ENCODE measurements at places on chromosomes 6 and 20. TPM values are rescaled to one million over a fixed set of nuclear protein-coding genes. Genes with fewer than 3 reads are reported as not detected.
A peak's percentile ranks its signal among the peaks of the same experiment; 100 is the strongest.

ZC2HC1B gene
- not detected for total RNA-seq

CTAGE9 gene
- not detected for total RNA-seq

CAP2 gene
- total RNA-seq, result 56.1 TPM

POU5F1 gene
- 2.1 TPM for total RNA-seq

PSORS1C1 gene
- 4.6 TPM for total RNA-seq

ADGRF1 gene
- 1.8 TPM for total RNA-seq

C6orf58 gene
- total RNA-seq, result not detected

SKIC2 gene
- 58.6 TPM for total RNA-seq

- DNase-seq, result no peak
These were observed 23.5 kb upstream of the SIM1 start for GRCh38 chr6:100488244-100488643.

DNA sequence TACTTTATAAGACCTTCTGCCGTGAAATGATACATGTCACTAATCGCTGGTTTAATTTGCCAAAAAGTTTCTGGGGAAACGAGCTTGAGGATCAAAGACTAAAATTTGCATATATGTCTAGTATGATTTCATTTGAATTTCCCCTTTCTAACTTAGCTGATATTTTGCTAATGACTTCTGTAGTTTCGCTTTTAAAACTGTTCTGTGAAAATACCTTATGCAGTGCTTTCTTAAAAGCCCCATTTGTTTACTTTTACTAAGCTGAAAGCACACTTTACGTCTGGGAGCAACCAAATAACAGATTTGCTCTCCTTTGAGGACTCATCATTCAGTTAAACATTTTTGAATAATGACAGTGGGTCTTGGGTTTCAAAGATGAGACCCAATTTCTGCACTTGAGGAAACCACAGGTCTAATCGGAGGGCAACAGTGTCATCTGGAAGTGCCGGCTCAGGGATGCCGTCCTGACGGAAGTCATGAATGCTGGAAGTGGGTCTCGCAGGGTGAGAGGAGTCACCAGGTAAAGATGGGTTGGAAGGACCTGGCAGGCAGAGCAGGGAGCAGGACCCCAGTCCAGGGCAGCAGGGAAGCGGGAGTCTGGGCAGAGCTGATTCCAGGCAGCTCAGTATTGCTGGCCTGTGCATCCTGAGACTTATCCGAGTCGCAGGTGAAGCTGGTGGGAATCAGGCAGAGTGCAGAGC is 33.2 kb downstream of the PLEKHG1 start:
- DNase-seq, result no peak

DNA sequence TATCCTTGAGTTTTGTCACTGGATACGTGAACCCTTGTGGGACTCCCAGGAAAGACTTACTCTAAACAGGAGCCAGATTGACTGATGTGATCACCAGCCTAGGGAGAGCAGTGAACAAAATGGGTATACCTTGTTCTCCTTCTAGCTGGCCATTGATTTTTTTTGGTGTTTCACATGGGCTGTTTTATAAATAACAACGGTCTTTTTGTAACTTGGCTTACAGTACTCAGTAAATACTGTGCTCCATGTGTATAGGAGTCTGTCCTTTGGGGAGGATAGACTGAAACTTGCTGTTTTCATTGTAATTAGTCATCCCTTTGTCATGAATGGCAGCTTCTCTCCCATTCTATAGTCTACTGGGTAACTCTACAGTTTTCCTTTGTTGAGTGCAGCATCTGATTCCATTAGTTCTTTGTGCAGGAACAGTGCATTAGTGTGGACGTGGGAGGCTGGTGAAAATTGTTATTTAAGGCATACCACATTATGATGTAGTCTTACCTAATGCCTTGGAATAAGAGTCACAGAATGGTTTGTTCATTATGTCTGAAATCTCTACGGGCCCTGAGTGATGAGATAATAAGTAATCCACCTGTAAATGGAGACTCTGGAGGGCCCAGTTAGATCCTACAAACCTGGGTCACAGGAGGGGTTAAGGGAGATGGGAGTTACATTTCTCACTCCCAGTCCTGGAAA is 89.5 kb downstream of the TIAM2 start:
- DNase-seq, result no peak

- no peak for DNase-seq
These were observed 14.2 kb downstream of the SMPDL3A start for GRCh38 chr6:122803171-122803661.

GRCh38 chr6:18284261-18284660 is 19.9 kb upstream of the DEK start:
- DNase-seq, result no peak

- no peak for DNase-seq
These were observed 39.7 kb downstream of the KIF16B start for GRCh38 chr20:16533502-16533901.

GRCh38 chr6:91940801-91941200 is 1353.9 kb upstream of the MAP3K7 start:
- no peak for DNase-seq

GRCh38 chr6:170287371-170287876 is 3.5 kb downstream of the DLL1 start:
- no peak for DNase-seq

GRCh38 chr6:32969685-32970412 is 1.5 kb downstream of the BRD2 start:
- peak; percentile 85 for DNase-seq

DNA sequence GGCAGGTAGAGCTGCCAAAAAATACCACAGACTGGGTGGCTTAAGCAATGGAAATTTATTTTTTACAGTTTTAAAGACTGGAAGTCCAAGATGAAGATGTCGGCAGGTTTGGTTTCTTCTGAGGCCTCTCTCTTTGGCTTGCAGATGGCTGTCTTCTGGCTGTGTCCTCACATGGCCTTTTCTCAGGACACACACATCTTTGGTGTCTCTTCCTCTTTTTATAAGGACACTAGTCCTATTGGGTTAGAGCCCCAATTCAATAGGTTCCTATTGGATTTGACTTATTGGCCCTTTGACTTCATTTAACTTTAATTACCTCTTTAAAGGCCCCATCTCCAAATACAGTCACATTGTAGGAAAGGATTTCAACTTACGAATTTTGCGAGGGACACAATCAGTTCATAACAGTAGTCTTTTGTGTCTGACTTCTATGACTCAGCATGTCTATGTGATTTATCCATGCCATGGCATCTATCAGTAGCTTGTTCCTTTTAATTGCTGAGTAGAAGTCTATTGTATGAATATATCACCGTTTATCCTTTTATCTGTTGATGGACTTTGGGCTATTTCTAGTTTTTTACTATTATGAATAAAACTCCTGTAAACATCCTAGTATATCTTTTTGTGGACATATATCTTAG is 11.0 kb upstream of the TCP11 start:
- DNase-seq, result no peak

DNA sequence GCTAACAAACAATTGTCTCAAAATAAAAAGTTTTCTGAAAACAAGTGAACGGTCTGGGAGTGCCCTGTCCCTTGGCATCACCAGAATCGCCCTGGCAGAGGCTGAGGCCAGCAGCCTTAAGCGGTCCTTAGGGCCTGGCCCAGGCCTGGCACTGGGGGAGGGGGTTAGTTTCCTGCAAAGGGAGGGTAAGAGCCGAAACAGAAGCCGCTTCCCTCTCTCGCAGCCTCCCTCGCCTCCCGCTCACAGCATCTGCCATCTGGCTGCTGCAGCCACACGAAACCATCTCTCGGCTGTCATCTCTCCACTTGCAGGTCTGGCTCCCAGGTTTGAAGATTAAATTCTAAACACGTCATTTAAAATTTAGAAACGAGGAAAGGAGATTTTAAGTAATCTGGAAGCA is 31.5 kb downstream of the PMEPA1 start:
- DNase-seq, result no peak

DNA sequence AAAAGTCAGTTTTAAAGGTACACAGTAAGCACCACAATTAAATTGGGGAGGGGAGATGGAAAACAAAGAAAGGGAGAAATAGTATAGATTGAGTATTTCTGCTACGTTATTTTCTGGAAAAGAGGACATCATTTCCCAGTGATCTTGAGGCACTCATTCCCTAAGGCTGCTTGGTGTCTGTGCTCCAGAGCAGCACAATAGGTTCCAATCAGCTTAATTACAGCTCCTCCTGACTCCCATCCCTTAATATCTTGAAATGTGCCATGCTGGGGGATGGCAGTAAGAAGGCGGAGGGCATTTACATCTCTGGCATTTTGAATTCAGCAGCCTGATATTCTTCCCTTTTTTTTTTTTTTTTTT is 39.5 kb upstream of the BEND3 start:
- no peak for DNase-seq

GRCh38 chr20:63955281-63955826 is 862 bp downstream of the UCKL1 start:
- peak; percentile 78 for DNase-seq

- DNase-seq, result no peak
These were observed 424.2 kb upstream of the SLC35B3 start for GRCh38 chr6:8859501-8859900.

- no peak for DNase-seq
These were observed 60.4 kb downstream of the SULF2 start for GRCh38 chr20:47724910-47725247.

DNA sequence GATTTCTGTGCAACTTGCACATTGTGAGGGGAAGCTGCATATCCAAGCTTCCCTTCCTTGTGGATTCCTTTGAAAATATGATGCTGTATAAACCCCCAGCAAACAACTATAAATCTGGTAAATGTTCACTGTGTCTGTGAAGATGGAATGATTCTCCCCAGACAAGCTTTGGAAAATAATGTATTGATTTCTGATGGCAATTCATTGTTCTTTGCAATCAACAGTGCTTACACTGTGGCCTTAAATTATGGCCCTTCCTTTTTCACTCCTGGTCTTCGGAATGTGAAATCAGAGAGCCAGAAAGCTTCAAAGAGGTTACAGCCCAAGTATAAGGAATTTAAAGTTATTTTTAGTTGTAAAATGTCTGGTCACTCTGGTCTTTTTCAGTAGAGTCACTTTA is 308.8 kb downstream of the CBLN4 start:
- DNase-seq, result no peak

DNA sequence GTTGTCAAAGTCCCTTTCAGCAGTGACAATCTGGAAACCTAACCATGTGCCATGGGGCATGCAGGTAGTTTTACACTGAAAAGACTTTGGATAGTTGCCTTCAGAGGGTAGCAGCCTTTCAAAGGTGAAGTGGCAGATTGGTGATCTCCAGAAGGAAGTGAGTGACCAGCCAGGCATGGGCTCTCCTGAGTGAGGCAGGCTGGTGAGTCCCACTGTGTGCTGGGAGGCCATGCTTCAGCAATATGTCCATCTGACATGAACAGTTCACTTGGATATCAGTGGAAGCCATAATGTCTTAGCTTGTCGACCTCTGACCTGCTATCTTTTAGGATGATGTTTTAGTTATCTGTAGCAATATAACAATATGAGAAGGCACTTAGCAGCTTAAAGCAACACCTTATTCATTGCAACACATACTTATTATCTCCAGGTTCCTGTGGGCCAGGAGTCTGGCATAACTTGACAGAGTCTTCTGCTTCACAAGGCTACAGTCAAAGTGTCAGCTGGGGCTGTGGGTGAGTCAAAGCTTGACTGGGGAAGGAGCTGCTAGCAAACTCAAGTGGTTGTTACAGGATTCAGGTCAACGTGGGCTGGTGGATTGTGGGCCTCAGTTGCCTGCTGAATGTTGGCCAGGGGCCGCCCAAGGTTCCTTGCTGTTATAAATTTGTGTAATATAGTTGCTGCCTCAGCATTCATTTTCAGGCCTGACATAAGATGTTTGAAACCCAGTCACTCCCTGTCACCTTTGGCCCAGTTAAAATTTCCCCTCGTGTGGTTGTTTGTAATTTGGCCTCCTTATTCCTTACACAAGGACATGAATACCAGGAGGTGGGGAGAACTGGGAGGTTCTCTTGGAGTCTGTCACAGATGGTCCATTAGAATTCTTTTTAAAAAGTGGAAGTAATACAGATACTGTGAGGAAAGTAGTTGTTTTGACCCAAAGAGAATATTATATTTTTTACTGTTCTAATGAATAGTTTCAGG is 100.2 kb downstream of the UST start:
- DNase-seq, result no peak

- DNase-seq, result no peak
These were observed 1359.4 kb upstream of the GJE1 start for GRCh38 chr6:140773276-140773675.

- no peak for DNase-seq
These were observed 200.5 kb upstream of the RREB1 start for GRCh38 chr6:6907286-6907685.

DNA sequence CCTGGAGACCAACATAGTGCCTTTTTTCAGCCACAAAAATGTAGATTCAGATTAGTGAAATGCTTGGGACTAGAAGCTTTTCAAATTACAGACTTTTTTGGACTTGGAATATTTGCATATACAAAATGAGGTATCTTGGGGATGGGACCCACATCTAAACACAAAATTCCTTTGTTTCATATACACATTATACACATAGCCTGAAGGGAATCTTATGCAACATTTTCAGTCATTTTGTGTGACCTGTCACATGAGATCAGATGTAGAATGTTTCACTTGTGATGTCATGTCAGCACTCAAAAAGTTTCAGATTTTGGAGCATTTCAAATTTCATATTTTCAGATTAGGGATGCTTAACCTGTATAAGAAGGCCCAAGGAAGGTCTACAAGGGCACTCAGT is 44.5 kb upstream of the ALDH8A1 start:
- DNase-seq, result no peak

Data from mucosa of descending colon (tissue), 3 donors.